IPS DF 6.9 (cell line): ENCODE measurements at places on chromosomes 11 and 22.

DNA sequence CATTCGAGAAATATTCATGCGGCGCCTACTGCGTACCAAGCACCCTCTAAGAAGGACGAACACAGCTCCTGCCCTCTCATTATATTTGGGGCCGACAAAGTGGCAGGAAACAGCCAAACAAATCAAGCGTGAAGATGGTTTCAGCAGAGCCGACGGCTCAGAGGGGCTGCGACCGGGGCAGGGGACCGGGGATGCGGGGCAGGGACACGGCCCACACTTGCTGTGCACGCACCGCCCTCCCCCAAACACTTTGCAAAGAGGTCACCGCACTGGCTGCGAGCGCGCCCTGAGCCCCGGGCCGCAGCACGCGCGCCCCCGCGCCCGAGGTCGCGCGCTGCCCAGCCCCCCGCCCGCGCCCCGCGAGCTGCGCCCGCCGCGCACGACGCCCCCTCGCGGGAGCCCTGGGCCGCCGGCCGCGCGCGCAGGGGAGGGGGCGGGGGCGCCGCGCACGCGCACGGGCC, 255 bp upstream of the SYNGR1 start:
- no peak for DNase-seq
- H3K27me3 ChIP-seq = no peaks in the 10 kb centered on the region
- H3K36me3 ChIP-seq = no peaks in the 10 kb centered on the region
- H3K4me3 ChIP-seq = peak overlapping the region; percentile 72; the same call in 1 of the 2 replicates

DNA sequence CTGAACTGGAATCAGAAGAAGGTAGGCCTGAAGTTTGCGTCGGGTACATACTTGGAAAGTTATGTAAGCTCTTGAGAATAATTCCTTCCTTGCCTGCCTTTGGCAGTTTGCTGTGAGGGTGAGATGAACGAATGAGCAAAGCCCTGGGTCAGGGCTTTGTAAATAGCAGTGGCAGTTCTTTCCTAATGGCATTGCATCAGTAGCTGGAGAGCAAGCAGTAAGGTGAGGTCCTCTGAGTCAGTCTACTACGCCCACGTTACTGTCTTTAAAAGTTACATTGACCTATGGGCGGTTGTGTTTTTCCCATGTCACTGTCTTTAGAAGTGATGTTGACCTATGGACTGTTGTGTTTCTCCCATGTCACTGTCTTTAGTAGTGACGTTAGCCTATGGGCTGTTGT, 179.1 kb upstream of the E2F8 start:
- H3K4me3 ChIP-seq = no peak overlapping the region
- H3K27me3 ChIP-seq = no peaks in the 10 kb centered on the region
- H3K27ac ChIP-seq = no peak overlapping the region
- no peaks in the 10 kb centered on the region for H3K36me3 ChIP-seq
- DNase-seq = no peak

- no peak overlapping the region for H3K4me3 ChIP-seq
- H3K27ac ChIP-seq = no peak overlapping the region
- no peaks in the 10 kb centered on the region for H3K27me3 ChIP-seq
These were observed 75.6 kb downstream of the SHANK2 start for GRCh38 chr11:71176812-71177211.

DNA sequence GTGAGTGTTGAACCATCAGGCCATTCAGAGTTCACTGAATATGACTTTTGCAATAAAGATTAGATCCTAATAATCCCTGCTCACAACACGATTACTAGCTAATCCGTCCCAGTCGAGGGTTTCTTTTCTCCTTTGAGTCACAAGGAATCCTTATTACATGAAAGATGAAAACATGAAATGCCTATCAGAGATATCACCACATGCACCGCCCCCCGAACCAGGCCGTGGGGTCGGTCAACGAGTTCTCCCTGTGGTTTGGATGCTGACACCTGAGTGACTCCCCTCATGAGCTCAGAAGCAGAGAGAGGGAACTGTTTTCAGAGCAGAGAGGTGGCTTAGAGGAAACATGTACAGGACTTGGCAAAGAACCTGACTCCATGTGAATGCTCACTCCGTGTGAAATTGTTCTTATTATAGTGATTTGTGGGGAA, 263.3 kb downstream of the ETS1 start:
- no peaks in the 10 kb centered on the region for H3K36me3 ChIP-seq
- no peaks in the 10 kb centered on the region for H3K4me1 ChIP-seq
- H3K27me3 ChIP-seq = no peaks in the 10 kb centered on the region
- no peak overlapping the region for H3K4me3 ChIP-seq

- H3K27ac ChIP-seq = no peak overlapping the region
- no peaks in the 10 kb centered on the region for H3K36me3 ChIP-seq
- H3K4me3 ChIP-seq = no peak overlapping the region
- no peaks in the 10 kb centered on the region for H3K4me1 ChIP-seq
These were observed 86.1 kb upstream of the SPON1 start for GRCh38 chr11:13876423-13876822.

DNA sequence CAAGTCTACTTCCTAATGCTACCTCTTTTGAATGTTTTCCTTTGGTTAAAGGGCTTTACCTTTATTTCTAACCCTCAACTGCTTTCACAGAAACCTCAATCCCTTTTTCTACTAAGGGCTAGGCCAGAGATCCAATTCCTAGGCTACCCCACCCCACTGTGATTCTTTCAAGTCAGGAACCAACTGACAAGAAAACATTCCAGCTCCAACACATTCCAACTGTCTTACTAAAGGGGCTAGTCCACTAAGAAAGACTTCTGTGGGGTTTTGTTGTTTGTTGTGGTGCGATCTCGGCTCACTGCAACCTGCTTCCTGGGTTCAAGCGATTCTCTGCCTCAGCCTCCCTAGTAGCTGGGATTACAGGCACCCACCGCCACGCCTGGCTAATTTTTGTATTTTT, 151.3 kb downstream of the APOL5 start:
- no peaks in the 10 kb centered on the region; the same call in 1 of the 2 replicates for H3K4me1 ChIP-seq
- no peaks in the 10 kb centered on the region for H3K27me3 ChIP-seq
- no peak for DNase-seq
- no peak overlapping the region for H3K27ac ChIP-seq
- no peaks in the 10 kb centered on the region for H3K36me3 ChIP-seq

- H3K36me3 ChIP-seq = no peaks in the 10 kb centered on the region
- no peaks in the 10 kb centered on the region for H3K27me3 ChIP-seq
- no peak for DNase-seq
- H3K4me1 ChIP-seq = peaks cover 1% of the 10 kb centered on the region; the same call in 1 of the 2 replicates
- no peak overlapping the region for H3K4me3 ChIP-seq
These were observed 195.9 kb downstream of the SWAP70 start for GRCh38 chr11:9859554-9860305.

GRCh38 chr11:41612415-41612814, 153.0 kb upstream of the LRRC4C start:
- no peaks in the 10 kb centered on the region for H3K36me3 ChIP-seq
- no peak overlapping the region for H3K4me3 ChIP-seq
- no peaks in the 10 kb centered on the region for H3K4me1 ChIP-seq

DNA sequence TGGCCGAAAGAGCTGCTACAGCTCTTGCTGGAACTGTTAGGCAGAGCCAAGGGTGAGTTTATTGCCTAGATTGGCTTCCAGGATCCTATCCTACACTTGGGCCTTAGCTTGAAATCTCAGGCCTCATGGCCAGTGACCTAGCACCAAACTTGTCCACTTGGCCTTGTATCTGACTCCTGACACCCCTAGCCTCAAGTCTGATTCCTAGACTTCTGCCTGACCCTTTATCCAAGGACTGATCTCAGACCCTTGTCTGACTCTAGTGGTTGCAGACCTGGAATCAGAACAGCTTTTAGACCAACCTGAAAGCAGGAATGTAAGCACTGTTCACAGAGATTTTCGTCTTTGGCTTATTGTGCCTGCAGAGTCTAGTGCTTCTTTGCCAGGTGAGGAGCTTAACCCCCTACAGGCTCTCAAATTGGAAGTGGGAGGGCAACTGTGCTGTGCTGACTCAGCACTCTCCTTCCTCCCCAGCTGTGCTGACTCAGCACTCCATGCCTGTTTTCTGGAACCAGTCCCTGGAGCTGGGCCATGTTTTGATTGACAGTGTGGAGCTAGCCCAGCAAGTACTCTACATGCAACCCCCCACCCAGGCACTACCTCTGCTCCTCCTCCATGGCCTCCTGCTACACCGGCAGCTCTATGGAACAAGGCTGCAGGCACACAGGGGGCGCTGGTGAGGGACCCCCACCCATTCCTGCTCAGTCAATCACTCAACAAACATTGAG, 35.1 kb downstream of the RRP8 start:
- no peaks in the 10 kb centered on the region for H3K27me3 ChIP-seq
- H3K27ac ChIP-seq = no peak overlapping the region
- no peaks in the 10 kb centered on the region for H3K36me3 ChIP-seq

GRCh38 chr11:123653483-123653826, 969 bp downstream of the SCN3B start:
- no peak overlapping the region for H3K27ac ChIP-seq
- no peak overlapping the region; the same call in 1 of the 2 replicates for H3K4me3 ChIP-seq
- H3K36me3 ChIP-seq = no peaks in the 10 kb centered on the region
- H3K27me3 ChIP-seq = peaks cover 8% of the 10 kb centered on the region; the same call in 1 of the 2 replicates
- no peak for DNase-seq

DNA sequence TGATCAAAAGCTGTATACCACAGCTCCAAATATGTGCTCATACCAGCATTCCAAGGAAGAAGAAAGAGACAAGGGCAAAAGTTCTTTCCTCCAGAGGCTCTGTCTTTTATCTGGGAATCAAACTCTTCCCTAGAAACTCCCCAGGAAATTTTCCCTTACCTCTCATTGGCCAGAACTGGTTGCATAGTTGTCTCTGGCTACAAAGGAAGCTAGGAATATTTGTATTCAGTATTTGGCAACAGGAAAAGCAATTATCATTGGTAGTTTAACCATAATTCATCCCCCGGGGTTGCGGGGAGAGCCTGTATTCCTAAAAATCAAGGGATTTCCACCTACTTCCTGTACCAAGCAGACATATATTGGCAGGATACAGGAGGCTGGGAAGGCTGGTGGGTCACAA, 10.5 kb upstream of the ZFTA start:
- no peak overlapping the region for H3K27ac ChIP-seq
- H3K4me1 ChIP-seq = no peaks in the 10 kb centered on the region
- H3K27me3 ChIP-seq = no peaks in the 10 kb centered on the region

DNA sequence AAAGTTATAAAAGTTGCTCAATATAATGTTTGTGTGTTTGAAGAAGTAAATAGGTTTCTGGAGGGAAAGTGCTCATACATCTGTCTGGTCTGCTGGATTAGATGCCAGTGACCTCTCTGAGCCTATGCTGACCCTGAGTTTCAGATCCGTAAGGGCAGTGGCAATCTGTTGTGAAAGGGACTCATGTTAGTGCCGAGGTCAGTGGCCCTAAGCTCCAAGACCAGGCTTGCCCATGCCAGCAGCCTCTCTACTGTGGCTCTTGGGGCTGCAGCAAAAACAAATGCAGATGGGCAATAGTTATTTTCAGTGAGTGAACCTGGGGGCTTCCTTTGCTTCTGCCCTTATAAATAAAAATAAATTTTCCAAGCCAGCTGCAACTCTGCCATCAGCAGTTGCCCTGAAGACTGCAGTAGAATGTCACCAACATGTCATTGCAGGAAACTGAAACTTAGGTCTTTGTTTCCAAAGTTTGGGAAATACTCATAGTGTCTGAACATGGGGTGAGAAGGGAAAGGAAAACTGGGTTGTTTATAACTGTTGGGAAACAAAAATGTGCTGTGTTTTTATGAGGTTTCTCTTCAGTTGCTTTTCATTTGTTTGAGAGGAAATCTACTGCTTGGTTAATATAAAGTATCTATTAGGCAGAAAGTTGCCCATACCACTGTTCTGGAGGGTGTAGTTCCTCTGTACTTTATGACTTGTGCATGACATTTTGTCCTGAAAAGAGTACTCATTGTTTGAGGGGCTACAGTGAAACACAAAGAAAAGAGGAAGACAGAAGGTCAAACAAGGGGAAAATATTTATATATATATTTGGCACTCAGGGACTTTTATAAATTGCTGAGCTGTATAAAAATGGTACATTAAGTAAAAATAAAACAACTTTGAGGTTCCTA, 9.5 kb upstream of the MS4A4E start:
- H3K4me3 ChIP-seq = no peak overlapping the region
- H3K4me1 ChIP-seq = no peaks in the 10 kb centered on the region
- no peak overlapping the region for H3K27ac ChIP-seq
- no peak for DNase-seq
- no peaks in the 10 kb centered on the region for H3K36me3 ChIP-seq

DNA sequence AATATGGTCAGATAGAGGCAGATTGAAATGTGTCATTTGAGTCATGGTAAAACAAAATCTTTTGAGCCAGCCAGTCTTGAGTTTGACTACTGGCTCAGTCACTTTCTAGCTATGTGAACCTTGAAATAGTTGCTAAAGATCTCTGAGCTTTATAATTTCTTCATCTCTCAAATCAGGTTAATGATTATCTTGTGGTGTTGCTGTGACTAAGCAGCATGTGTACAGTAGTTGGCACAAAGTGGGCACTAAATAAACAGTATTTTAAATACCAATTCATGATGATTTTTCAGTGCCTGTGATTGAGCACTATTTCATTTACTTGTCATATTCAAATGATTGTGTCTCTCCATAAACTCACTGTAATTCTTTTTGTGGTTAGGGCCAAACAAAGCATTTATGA, 70.8 kb downstream of the RAB38 start:
- H3K27ac ChIP-seq = no peak overlapping the region
- H3K4me3 ChIP-seq = no peak overlapping the region
- no peaks in the 10 kb centered on the region for H3K27me3 ChIP-seq

GRCh38 chr11:58057481-58057880, 26.7 kb downstream of the OR6Q1 start:
- no peak for DNase-seq
- no peaks in the 10 kb centered on the region for H3K36me3 ChIP-seq
- peaks cover 4% of the 10 kb centered on the region for H3K4me1 ChIP-seq
- H3K4me3 ChIP-seq = no peak overlapping the region
- no peaks in the 10 kb centered on the region for H3K27me3 ChIP-seq

- H3K4me1 ChIP-seq = peaks cover 3% of the 10 kb centered on the region; the same call in 1 of the 2 replicates
- H3K27me3 ChIP-seq = no peaks in the 10 kb centered on the region; the same call in 1 of the 2 replicates
- H3K36me3 ChIP-seq = no peaks in the 10 kb centered on the region
- no peak overlapping the region for H3K27ac ChIP-seq
- peak overlapping the region; percentile 99 for H3K4me3 ChIP-seq
These were observed 344 bp downstream of the IFT27 start for GRCh38 chr22:36775586-36775963.

DNA sequence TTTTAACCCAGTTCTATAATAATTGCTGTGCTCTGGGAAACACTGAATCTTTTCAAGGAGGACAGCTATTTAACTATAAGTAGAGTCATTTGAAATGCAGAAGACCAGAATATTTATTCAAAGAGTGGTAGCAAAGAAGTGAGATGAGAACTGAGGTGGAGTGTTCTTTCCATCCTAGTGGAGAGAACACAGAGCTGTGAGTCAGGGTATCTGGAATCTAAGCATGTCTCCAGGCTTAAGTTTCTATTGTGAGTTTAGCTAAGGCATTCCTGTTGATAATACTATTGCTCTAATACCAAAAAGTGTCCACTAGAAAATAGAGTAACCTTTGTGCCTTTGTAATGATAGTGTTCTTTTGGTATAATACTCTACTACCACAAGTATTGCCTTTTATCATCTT, 32.4 kb downstream of the JAM3 start:
- no peaks in the 10 kb centered on the region for H3K36me3 ChIP-seq
- no peaks in the 10 kb centered on the region for H3K27me3 ChIP-seq
- H3K27ac ChIP-seq = no peak overlapping the region
- no peaks in the 10 kb centered on the region for H3K4me1 ChIP-seq
- no peak overlapping the region for H3K4me3 ChIP-seq

- H3K27me3 ChIP-seq = no peaks in the 10 kb centered on the region
- DNase-seq = no peak
- no peak overlapping the region for H3K27ac ChIP-seq
- H3K36me3 ChIP-seq = peaks cover 8% of the 10 kb centered on the region
These were observed 38.5 kb downstream of the IGHMBP2 start for GRCh38 chr11:68942095-68942620.

GRCh38 chr11:107018219-107018901, at the start of gene GUCY1A2:
TSS of gene GUCY1A2 (minus strand) at chr11:107018476. CDS start at chr11:107018055, 421 bp downstream.
- peaks cover 10% of the 10 kb centered on the region for H3K27me3 ChIP-seq
- no peak within 1 kb of the TSS for H3K27ac ChIP-seq
- H3K36me3 ChIP-seq = no peaks in the 10 kb centered on the region
- peak within 1 kb of the TSS; percentile 47; the same call in 1 of the 2 replicates for H3K4me3 ChIP-seq
